ENCODE measurements at places on chromosomes 2 and 18. TPM values are rescaled to one million over a fixed set of nuclear protein-coding genes. Genes with fewer than 3 reads are reported as not detected.

- H3K36me3 ChIP-seq, result no peaks in the 10 kb centered on the region
- H3K4me1 ChIP-seq, result no peaks in the 10 kb centered on the region
- no peaks in the 10 kb centered on the region for H3K27me3 ChIP-seq
- H3K27ac ChIP-seq, result no peak overlapping the region
Observed at GRCh38 chr2:14910654-14911053, 278.1 kb downstream of the LRATD1 start.

GRCh38 chr2:239062743-239063142, 214.9 kb downstream of the TWIST2 start:
- no peak overlapping the region for H3K27ac ChIP-seq
- H3K27me3 ChIP-seq, result no peaks in the 10 kb centered on the region
- peaks cover 39% of the 10 kb centered on the region for H3K36me3 ChIP-seq
- H3K4me1 ChIP-seq, result no peaks in the 10 kb centered on the region

- H3K27me3 ChIP-seq, result no peaks in the 10 kb centered on the region
- no peaks in the 10 kb centered on the region for H3K36me3 ChIP-seq
- peak within 1 kb of the TSS; percentile 73 for H3K27ac ChIP-seq
- peak; percentile 33 for DNase-seq
Observed at GRCh38 chr2:196592911-196593881, 46.3 kb upstream of the CCDC150 start.

DNA sequence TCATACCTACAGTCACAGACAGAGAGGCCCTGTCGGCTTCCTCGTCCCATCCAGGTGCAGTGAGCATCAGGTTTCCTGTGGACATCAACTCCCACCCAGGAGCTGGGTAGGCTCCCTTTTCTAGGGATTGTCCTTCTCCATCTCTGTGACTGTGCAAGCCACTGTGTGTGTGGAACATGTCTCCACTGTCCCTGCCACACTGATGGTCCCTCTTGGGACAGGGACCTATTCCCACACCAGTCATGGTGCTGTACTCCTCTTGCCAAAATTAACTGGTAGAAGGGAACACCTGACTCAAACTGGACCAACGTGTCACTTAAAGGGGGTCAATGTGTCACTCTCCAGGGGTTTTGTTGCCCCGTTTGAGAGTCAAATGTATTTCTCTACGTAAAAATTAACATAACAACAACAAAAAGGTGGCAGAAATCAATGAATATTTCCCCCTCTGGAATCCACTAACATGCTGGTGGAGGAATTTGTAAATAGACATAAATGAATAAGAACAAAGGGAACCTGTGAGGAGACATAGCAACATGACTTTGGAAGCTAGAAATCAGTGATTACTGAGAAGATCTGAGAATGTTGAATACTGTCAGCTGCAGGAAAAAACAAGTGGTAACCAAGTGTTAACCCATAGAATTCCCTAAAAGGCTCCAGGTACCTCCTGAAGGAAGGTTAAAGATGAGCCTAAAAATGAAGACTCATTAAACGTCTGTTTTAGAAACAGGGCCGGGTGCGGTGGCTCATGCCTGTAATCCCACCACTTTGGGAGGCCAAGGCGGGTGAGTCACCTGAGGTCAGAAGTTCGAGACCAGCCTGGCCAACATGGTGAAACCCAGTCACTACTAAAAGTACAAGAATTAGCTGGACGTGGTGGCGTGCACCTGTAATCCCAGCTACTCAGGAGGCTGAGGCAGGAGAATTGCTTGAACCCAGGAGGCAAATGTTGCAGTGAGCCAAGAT, 40.4 kb downstream of the SH2D6 start:
- no peaks in the 10 kb centered on the region for H3K4me1 ChIP-seq
- H3K27ac ChIP-seq, result no peak overlapping the region
- H3K27me3 ChIP-seq, result no peaks in the 10 kb centered on the region

GRCh38 chr18:3305933-3306332, 44.0 kb downstream of the MYL12B start:
- no peaks in the 10 kb centered on the region for H3K4me1 ChIP-seq
- no peaks in the 10 kb centered on the region for H3K36me3 ChIP-seq
- H3K4me3 ChIP-seq, result no peak overlapping the region
- H3K27ac ChIP-seq, result no peak overlapping the region
- H3K27me3 ChIP-seq, result no peaks in the 10 kb centered on the region

DNA sequence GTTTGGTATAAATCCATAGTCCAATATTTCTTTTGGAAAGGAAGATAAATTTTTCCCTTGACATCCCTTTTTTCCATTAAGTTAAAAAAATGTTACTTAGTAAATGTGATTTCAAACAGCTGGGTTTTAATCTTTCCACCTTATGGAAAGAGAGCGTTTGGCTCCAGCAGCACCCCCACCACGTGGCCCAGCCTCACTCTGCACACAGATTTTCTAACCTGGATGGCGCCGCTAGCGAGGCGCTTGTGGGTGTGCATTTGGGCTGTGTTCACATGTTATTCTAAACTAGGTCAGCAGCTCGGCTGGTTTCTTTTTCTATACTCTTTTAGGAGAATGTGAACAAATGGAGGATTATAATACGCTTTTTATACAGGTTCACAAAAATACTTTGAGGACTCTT, 218.0 kb downstream of the LDLRAD4 start:
- H3K27me3 ChIP-seq, result no peaks in the 10 kb centered on the region
- no peaks in the 10 kb centered on the region for H3K4me1 ChIP-seq
- no peak for DNase-seq
- H3K4me3 ChIP-seq, result no peak overlapping the region
- no peak overlapping the region for H3K27ac ChIP-seq

DNA sequence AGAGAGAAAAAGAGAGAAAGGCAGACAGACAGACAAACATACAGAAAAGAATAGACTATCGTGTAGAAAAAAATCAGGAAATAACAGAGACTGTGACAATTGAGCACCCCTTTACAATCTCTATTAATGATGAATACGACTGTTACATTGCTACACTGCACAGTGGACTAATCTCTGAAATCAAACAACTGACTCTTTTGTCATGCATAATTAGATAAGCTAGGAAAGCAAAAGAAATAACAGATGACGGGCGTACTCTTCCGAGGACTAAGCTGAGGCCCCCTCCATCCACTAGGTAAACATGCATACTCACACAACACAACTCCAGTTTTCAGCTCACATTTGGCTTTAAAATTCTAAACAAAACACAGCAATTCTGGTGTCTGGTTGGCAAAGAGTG, 267.0 kb downstream of the NOL4 start:
- no peaks in the 10 kb centered on the region for H3K27me3 ChIP-seq
- no peak overlapping the region for H3K4me3 ChIP-seq
- DNase-seq, result no peak
- H3K36me3 ChIP-seq, result no peaks in the 10 kb centered on the region
- H3K27ac ChIP-seq, result no peak overlapping the region

DNA sequence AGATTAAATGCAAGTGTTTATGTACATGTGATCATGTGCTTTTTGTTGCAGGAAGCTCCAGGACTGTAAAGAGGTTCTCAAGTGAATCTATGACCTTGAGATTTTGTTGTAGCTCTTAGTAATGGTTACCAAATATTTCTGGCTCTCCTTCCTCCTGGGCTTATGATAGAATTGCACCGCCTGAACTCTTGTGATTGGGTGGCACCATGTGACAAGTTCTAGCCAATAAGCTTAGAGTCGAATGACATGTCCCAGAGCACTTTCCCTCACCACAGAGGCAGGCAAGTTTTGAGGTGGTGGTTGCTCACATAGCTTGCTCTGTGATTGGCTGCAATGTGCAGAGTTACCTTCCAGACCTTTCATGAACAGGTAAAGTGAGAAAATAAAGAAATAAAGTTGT, 8.9 kb upstream of the SCG2 start:
- no peak overlapping the region for H3K27ac ChIP-seq
- H3K4me3 ChIP-seq, result no peak overlapping the region
- no peaks in the 10 kb centered on the region for H3K27me3 ChIP-seq
- H3K4me1 ChIP-seq, result no peaks in the 10 kb centered on the region
- H3K36me3 ChIP-seq, result no peaks in the 10 kb centered on the region

DNA sequence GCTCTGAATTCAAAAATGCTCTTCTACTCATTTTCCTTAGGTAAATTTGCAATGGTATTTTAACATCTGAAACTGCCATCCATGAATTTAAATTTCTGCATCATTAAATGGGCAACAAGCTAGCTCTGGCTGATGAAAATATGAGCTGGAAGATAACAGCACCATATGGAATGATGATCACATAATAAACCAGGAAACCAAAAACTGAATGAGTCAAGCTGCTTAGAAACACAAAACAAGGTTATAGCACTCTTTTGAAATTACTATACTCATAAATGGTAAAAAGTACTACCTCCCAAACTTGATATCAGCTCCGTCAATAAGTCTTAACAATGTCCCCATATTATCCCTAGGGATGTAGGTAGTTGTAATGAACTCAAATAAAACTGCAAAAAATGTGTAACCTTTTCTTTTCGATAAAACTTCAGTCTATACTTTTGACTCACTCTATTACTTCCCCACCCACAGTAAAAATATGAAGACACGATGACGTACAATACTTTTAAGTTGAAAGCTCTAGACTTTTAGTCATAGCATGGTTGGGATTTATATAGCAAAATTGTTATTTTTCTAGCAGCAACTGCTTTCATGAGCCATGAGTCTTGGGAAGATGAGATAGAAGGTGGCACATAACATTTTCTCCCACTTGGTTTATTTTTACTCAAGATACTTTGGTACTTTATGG, 396.7 kb downstream of the CDH2 start:
- H3K4me3 ChIP-seq, result no peak overlapping the region
- no peak overlapping the region for H3K27ac ChIP-seq
- H3K4me1 ChIP-seq, result no peaks in the 10 kb centered on the region
- no peaks in the 10 kb centered on the region for H3K27me3 ChIP-seq
- no peaks in the 10 kb centered on the region for H3K36me3 ChIP-seq

GRCh38 chr2:123380370-123380935, 644.6 kb upstream of the CNTNAP5 start:
- H3K36me3 ChIP-seq, result no peaks in the 10 kb centered on the region
- H3K4me1 ChIP-seq, result no peaks in the 10 kb centered on the region
- no peaks in the 10 kb centered on the region for H3K27me3 ChIP-seq
- no peak for DNase-seq
- H3K4me3 ChIP-seq, result no peak overlapping the region

- no peak for DNase-seq
- H3K27me3 ChIP-seq, result no peaks in the 10 kb centered on the region
- no peak overlapping the region for H3K27ac ChIP-seq
- peaks cover 10% of the 10 kb centered on the region for H3K36me3 ChIP-seq
Observed at GRCh38 chr2:249538-250042, 14.2 kb downstream of the SH3YL1 start.

DNA sequence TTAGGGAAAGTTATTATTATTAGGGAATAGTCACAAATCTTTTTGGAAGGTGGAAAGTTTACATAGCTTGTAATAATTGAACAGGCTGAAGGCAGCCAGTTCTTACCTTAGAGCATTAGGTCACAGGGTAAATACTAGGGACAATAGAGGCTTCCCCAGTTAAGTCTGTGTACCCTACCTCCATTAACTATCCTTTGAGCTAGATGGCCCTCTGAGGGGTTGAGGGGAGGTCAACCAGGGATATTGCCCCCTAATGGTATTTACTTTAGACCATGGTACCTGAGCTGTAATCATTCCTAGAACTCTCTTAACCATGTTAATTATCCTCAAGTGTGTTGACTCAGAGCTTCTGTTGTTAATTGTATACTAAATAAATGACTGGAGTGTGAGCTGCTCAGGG, 120.5 kb upstream of the SCN7A start:
- DNase-seq, result no peak
- no peaks in the 10 kb centered on the region for H3K27me3 ChIP-seq
- H3K4me1 ChIP-seq, result no peaks in the 10 kb centered on the region
- no peak overlapping the region for H3K4me3 ChIP-seq

- no peak overlapping the region for H3K27ac ChIP-seq
- no peaks in the 10 kb centered on the region for H3K27me3 ChIP-seq
- H3K4me3 ChIP-seq, result no peak overlapping the region
- H3K4me1 ChIP-seq, result no peaks in the 10 kb centered on the region
Observed at GRCh38 chr18:79211844-79212243, 142.7 kb downstream of the ATP9B start.

GRCh38 chr2:112173646-112174319, 35.6 kb downstream of the FBLN7 start:
- H3K4me3 ChIP-seq, result no peak overlapping the region
- H3K27ac ChIP-seq, result no peak overlapping the region
- DNase-seq, result no peak
- H3K27me3 ChIP-seq, result no peaks in the 10 kb centered on the region

DNA sequence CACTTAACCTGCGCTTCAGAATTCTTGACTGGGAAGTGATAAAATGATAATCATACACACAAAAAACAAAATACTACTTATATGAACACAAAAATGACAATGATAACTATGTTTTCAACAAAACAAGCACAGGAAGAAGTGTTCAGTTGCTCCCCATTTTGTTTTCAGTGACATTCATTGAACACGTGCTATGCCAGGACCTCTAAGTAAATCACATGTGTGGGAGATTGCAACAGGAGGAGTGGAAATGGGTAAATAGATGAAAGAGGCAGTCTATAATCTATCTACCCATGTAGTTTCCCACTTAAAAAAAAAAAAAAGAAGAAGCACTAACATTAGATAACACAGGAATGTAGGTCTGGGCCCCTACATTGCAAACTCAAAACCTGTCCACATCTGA, 183.5 kb upstream of the HNRNPA3 start:
- no peak overlapping the region for H3K4me3 ChIP-seq
- H3K36me3 ChIP-seq, result no peaks in the 10 kb centered on the region
- H3K4me1 ChIP-seq, result no peaks in the 10 kb centered on the region
- H3K27me3 ChIP-seq, result no peaks in the 10 kb centered on the region

The RGPD6 gene
- total RNA-seq, result 31.5 TPM

The CLASP1 gene
- 95.3 TPM for total RNA-seq

The SNRNP27 gene
- 120 TPM for total RNA-seq

The APCDD1 gene
- total RNA-seq, result 22.8 TPM

The EVA1A gene
- total RNA-seq, result 40.8 TPM

The UGT1A8 gene
- not detected for total RNA-seq

Data from upper lobe of left lung (tissue), 6 donors.